ENCODE measurements at places on chromosomes 3 and 15. TPM values are rescaled to one million over a fixed set of nuclear protein-coding genes. Genes with fewer than 3 reads are reported as not detected.

MCF2L2 gene
- total RNA-seq: 0.26 TPM

CPLX3 gene
- total RNA-seq: not detected

KCNAB1 gene
- 0.38 TPM for total RNA-seq

HRH1 gene
- total RNA-seq: 3.7 TPM

SLC28A1 gene
- not detected for total RNA-seq

TJP1 gene
- total RNA-seq: 86.5 TPM

RLBP1 gene
- not detected for total RNA-seq

MASP1 gene
- total RNA-seq: 3.9 TPM

RHOV gene
- 38.7 TPM for total RNA-seq

ANKUB1 gene
- total RNA-seq: 0.26 TPM

MUC20 gene
- total RNA-seq: 6.8 TPM

ADPRH gene
- total RNA-seq: 0.53 TPM

ERC2 gene
- total RNA-seq: 0.13 TPM

SCN11A gene
- not detected for total RNA-seq

DNA sequence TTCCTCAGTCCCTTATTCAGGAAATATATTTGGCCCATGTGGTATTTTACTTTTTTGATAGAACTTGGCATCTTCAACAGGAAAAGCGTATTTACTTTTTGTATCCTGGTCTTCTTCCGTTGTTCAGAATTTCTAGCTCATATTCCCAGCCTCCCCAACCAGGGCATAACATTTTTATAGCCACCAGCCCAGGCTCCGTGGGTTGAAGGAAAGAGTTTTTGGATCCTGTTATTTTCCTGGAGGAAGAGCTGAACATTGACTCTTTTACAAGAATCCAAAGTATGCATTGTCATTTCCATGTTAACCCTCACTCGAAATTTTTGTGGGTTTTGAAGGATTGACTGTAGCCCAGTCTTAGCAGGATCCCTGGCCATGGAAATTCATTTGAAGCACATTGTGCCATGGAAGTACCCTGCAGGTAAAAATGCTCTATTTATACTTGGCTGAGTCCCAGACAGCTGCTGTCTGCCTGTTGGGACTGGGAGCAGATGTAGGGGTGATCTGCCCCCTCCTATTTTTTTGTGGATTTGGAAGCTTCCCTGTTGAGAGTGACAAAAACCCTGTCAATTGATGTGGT lies 98.8 kb downstream of the AKAP13 start:
- no peak for DNase-seq

- no peak for DNase-seq
These were observed 46.5 kb upstream of the CLDN18 start for GRCh38 chr3:137963463-137963862.

- no peak for DNase-seq
These were observed 209.8 kb upstream of the RBMS3 start for GRCh38 chr3:29070959-29071634.

GRCh38 chr3:69085833-69086722 lies 1.3 kb downstream of the ARL6IP5 start:
- peak; percentile 93 for DNase-seq

DNA sequence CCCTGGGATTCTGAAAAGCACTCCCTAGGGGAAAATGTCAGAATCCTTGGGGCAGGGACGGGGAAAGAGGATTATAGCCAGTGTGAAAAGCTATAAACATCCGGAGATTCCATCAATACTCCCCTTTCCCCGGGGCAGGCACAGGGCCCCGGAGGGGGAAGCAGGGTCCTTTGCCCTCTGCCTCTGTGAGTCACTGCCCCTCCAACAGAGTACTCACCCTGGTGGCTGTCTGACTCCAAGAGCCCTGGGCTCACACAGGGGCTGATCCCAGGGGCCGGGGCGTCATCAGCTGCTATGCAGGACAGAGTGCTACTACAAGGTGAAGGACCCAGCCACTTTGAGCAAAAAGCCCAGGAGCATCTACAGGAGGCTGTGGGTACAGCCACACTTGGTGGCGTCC lies 133.0 kb upstream of the PRR20G start:
- no peak for DNase-seq

- no peak for DNase-seq
These were observed 22.5 kb upstream of the KCNMB2 start for GRCh38 chr3:178513546-178514380.

GRCh38 chr15:69748576-69749185 lies 296.1 kb downstream of the RPLP1 start:
- DNase-seq: no peak

GRCh38 chr3:65577843-65578430 lies 460.8 kb downstream of the MAGI1 start:
- no peak for DNase-seq

GRCh38 chr3:30140356-30141075 lies 465.9 kb upstream of the TGFBR2 start:
- no peak for DNase-seq

DNA sequence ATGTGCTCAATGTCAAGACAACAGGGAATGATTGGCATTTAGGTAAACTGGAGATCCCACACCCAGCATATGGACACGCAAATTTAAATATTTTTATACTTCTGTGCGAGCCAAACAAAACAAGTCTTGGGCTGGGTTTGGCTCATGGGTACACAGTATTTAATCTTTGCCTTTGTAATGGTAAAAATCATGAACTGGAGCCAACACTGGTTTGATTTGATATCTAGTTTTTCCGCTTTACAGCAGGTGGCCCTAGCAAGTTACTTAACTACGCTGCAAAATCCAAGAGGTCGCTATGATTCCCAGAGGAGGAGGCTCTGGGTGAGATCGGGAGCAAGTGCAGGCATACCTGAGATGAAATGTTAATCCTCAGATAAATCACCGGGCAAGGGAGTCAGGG lies 207.9 kb upstream of the SATB1 start:
- no peak for DNase-seq

GRCh38 chr3:123336001-123336400 lies 112.9 kb downstream of the ADCY5 start:
- no peak for DNase-seq

GRCh38 chr3:135868801-135869200 lies 96.7 kb upstream of the PPP2R3A start:
- DNase-seq: no peak

GRCh38 chr3:152595975-152596821 lies 238.7 kb upstream of the P2RY1 start:
- DNase-seq: peak; percentile 18

DNA sequence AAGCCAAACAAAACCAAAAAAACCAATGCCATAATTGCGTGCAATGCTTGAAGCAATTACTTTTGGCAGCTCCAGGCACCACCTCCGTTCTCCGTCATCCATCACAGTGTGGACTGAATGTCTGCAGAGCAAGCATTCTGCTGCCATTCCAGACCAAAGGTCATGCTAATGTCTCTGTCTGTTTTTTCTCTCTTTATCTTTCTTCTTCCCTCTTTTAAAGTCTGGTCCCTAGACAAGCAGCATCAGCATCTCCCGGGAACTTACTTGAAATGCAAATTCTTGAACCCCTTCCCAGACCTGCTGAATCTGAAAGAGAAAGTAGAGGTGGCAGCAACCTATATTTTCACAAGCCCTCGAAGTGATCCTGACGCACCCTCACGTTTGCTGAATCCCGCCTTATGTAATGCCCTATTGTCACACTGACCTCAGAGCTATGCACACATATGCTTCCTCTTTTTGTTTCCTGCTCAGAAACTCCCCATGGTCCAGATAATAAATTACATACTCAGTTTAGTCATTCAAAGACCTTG lies 297.3 kb upstream of the PROK2 start:
- DNase-seq: no peak

DNA sequence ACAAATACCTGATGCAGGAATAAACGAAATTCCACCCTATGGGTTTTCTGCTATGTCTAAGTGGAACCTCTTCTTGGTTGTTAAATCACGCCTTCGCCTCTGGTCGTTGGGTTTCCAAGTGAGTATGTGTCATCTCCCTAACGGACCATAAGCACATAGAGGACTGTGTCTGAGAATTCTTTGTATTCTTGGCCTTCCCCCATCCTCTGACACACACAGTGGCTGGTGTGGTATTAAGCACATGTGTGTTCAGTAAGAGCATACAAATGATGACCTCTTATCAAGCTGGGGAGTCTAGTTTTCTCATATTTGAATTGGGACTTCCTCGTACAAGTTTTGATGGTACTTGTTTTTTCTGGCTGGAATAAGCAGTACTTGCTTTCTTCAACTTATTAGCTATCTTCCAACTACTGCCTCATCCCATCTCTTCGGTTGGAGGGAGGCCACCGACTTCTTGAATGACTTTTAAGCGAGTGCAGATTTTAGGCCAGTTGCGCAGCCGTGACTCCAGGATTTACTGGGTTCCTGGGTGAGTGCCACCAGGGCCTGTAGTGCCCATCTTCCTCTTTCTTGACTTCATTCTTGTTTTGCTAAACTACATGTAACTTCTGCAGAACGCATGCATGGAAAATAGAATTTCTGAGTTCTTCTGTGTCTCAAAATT lies 240.2 kb downstream of the ADAMTS17 start:
- DNase-seq: no peak

DNA sequence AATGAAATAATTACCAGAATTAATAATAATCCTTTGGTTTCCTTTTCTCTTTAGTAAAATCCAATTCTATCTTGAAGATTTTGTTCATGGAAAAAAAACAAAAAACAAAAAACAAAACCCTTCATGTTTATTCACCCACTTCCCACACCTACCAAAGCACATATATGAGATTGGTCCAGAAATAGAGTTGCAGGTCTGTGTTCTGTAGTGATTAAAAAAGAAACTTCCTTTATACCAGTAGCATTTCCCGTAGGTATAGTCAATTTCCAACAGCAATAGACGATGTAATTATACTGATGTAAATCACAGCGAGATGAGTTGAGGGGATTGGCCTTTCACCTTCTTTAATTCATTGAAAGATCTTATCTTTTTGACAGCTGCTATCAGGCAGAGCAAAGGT lies 194.6 kb downstream of the SOX2 start:
- no peak for DNase-seq

- DNase-seq: no peak
These were observed 37.7 kb downstream of the SLMAP start for GRCh38 chr3:57793737-57794187.

GRCh38 chr15:67181221-67181639 lies 73.2 kb downstream of the AAGAB start:
- DNase-seq: no peak

- peak; percentile 37 for DNase-seq
These were observed at the start of gene FAM3D for GRCh38 chr3:58666683-58667082. Gene FAM3D, minus strand, starts transcription at chr3:58666774. Its CDS starts 11,211 bp downstream, at chr3:58655563.

DNA sequence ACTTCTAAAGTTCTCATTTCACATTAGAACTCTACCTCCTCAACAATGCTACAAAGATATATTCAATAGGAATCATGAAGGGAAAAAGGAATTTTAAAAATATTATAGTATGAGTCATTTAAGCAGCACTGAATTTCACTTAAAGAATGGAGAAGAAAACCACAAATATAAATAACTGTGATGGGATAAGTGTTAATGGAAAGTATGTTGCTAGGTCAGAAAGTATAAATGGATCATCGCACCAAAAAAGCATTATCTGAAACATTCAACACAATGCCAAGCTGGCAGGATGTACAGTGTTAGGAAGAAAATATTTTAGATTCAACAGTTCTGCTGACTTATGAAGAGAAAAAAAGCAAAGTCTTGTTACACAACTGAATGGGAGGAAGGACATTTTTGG lies 101.4 kb downstream of the TFG start:
- DNase-seq: no peak

DNA sequence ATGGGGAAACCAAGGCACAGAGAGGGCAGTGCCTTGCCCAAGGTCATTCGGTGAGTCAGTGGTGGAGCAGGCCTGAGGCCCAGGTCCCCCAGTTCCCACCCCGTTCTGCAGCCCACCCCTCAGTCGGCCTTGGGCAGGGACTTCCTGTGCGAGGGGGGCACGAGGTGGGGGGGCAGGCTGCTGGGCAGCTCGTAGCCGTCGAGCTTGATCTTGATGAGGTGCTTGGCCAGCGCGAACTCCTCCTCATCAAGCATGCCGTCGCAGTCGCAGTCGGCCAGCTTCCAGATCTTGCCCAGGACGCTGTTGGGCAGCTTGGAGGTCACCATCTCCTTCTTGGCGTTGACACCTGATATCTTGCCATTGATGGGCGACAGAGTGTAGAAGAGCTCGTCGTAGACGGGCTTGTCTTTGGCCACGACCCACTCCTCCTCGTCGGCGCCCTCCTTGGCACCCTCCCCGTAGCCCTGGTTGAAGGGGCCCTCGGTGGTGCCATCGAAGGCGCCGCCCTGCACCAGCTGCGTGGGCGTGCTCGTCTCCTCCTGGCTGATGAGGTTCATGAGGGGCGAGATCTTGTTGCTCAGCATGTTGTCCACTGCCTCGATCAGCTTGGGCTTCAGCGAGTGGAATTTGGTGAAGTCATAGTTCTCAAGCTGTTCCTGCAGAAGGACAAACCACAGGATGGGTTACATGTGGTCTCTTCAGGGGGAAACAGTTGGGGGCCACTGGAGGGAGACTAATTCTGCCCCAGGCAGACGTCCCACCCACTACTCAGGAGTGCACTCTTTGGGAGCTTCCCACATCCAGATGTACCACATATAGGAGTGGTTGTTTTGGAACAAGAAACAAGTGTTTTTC lies 6.9 kb upstream of the SPTBN5 start:
- DNase-seq: no peak

DNA sequence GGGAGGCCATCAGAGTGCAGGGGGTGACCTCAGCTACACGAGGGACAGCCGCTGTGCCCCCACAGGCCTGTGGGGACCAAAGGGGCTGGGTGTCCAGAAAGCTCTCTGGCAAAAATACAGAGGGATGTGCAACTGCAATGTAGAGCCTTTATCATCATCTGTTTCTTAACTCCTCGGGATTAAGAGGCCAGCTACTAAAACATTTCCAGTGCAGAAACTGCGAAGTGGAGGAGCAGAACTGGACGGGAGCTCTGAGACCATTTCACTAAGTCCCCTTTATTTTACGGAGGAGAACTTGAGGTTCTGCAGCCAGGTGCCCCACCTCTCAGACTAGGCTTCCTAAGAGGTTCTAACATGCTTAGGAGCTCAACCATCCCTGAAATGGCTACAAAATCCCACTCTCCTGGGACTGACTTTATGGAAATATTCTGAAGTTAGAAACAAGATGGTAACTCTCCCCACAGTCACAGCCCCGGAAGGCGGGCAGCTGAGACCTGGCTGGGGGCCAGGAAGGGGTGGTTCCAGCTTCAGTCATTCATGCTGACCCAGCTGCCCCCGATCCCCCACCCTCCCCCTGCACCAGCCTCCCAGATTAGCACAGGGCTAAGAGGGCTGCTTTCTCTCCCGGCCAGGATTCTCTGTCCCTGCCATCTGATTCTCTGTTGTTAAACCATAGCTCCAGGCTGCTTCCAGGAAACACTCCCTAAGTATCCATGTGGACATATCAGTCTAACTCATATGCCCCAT lies 40.3 kb downstream of the UMPS start:
- peak; percentile 12 for DNase-seq

GRCh38 chr3:184375747-184376461 lies 2.1 kb downstream of the THPO start:
- DNase-seq: no peak

- no peak for DNase-seq
These were observed 68.4 kb downstream of the WHAMM start for GRCh38 chr15:82877825-82878224.

All from bronchial epithelial cell (primary cell).